ENCODE measurements at places on chromosomes 5 and 9.

GRCh38 chr5:32138839-32139493 lies 35.2 kb downstream of the GOLPH3 start:
- DNase-seq: no peak

DNA sequence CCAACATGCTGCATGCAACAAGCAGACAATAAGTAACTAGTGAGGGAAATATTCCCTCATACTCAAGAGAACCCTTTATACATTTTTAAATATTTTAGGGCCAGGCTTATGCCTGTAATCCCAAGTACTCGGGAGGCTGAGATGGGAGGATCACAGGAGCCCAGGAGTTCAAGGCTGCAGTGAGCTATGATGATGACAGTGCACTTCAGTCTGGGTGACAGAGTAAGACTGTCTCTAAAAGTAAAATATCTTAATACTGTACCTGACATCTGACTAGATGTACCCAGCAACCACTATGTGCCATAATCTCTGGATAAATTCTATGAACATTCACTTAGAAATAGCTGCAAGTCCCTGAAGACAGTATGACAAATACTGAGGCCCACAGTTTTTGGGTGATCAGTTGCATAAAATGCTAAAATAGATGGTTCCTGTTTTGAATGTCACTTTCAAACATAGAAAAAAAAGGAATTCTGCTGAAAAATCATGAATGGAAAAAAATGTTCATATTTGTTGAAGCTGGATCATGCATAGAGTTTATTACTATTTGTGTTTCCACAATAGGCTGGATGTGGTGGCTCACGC lies 2.0 kb upstream of the C5orf15 start:
- DNase-seq: no peak

DNA sequence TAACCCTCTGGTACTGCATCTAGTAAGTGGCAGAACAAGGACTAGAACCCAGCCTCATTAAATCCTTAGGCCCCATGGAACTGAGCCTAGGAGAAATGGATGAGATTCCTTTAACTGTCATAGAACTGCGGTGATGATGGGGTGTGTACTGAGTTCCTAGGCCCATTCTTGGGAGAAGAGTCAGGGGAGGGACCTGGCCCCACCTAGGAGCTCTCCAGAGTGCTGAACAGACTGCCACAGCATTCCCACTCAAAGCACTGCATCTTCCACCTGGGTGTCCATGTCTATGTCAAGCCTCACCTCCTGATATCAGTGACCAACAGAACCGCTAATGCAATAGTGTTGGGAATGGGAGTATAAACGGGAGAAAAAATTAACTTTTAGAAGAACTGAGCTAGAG lies 36.6 kb downstream of the TTLL11 start:
- no peak for DNase-seq

GRCh38 chr9:103658156-103658555 lies 436.0 kb upstream of the SMC2 start:
- DNase-seq: no peak

DNA sequence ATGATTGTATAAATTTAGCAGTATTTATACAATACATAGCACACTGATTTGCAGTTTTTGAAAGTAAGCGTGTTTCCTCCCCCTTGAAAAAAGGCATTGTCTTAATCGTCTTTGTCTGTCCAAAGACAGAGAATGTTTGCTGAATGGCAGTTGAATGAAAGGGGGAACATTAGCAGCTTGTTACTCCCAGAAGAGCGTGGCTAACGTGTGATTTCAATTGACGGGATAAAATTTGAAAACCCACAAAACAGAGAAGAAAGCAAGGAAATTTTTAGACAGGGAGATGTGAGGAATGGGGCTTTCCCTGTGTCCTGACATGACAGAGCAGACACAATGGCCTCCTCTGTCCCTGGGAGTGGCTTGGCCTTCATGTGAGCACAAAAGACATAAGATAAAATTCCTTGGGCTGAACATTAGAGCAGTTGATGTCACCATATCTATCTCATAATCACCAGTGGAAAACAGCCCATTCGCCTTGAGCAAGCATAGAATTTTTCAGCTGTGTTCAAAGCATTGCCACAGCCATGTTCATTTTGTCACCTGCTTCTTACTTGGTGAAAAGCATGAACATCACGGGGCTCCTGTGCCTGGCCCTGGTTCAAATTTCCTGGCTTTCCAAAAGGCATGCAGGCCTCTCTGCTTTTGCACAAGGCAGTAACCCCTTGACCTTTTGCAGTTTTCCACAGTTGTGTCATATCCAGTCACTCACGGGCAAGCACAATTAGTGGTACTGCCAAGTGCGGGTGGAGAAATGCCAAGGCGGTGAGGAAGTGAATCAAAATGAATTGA lies 126.9 kb downstream of the TLE1 start:
- DNase-seq: no peak

- no peak for DNase-seq
Measured at GRCh38 chr9:105259731-105260612, 15.5 kb downstream of the SLC44A1 start.

- DNase-seq: no peak
Measured at GRCh38 chr9:84975926-84976325, 306.4 kb downstream of the NTRK2 start.

DNA sequence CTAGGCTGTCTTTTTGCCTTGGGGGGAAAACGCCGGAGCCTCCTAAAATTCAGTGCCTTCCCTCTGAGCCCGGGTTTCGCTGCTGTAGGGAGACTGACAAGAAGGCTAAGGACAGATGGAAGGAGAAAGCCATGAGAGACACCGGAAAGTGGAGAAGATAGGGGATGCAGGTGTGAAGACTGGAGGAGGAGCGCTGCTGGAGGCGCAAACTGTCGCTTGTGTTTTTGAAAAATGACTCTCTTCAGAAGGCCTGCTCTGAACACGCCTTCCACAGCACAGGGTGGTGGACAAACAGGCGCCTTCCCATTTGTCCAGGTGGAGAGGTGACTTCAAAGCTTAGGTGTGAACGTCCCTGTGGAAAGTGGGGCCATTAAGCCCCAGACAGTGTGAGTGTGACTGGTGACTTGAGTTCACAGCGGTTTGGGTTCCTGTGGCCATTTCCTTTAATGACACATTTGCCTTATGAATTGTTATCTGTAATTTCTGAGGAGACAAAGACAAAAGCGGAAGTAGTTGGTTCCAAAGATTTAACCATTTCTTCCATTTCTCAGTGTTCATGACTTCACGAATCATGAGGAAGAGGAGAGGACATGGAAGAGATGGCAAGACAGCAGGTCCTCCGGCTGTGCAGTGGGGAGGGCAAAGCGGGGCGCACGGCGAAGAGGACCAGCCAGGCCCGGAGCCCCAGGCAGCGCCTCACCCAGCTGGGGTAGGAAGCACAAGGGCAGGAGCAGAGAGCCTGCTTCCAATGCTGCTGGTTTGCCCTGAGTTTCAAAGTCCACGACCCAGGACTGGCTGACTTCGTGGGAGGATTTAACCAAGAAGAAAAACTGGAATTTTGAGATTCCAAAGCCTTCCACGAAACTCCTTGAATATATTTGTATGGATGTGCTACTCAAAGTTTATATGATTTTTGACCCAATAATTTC lies 27.8 kb upstream of the SEMA4D start:
- DNase-seq: no peak

DNA sequence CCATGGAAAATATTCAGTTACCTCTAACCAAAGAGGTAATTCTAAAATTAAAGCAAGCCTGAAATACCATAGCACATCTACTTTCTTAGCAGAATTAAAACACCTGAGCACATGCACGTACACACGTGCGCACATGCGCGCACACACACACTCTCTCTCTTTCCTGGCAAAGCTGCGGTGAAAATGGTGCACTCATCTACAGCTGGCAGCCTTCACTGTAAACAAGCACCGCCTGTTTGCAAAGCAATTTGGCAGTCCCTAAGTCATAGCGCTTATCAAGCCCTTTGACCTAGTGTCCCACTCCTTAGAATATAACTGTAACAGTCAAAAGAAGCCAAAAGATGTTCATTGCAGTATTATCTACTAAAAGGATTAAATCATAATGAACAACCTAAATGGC lies 278.7 kb downstream of the DENND1A start:
- no peak for DNase-seq

DNA sequence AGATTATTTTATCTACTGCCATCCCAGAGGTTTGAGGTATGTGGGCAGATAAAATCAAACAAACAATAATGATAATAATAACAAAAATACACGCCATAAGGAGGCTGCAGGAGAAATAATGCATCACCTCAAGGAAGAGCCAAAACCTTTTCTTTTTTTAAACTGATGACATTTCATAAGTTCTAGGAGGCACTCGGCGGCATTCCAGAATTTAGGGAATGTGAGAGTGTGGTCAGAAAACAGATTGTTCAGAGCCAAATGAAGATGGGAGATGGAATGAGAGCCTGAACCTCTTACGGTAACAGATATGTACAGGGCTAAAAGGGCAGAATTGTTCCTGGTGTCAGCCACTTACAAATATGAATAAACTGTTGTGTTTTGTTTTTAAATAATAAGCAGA lies 615.0 kb upstream of the CHD1 start:
- no peak for DNase-seq

DNA sequence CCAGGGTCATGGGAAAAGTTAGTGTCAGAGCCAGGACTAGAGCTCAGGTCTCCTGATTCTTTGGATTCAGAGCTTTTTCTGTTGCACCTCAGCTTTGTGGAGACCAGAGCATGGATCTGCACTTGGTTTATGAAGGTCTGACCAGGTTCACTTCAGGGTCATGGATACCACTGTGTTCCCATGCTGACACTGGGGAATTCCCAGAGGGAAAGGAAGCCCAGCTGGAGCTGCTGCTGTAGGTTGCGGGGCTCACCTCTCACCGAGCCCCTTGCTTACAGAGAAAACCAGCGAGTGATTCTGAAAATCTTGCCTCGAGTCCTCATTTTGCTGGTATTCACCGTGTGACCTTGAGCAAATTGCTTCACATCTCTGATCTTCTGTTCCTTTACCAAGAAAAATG lies 83.0 kb downstream of the RGS3 start:
- no peak for DNase-seq

DNA sequence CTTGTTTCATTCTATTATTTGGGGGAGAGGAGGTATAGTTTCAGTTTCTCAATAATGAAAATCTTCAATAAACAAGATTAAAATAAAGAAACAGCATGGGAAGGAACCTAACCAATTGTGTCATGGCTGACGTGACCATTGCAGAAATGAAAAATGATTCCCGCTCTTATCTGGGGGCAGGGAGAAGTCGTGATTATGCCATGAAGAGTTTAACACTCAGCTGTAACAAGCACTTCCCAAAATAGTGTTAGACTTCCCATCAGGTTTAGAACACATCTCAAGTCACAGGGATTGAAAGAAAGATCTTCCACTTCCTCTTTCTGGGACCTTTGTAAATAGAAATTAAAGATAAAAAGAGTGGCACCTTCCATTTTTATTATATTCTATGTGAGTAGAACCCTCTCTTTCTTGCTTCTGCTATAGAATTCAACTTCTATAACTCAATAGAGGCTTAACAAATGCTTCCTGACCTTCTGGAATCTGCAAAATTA lies 122.2 kb downstream of the TRPM6 start:
- DNase-seq: no peak

DNA sequence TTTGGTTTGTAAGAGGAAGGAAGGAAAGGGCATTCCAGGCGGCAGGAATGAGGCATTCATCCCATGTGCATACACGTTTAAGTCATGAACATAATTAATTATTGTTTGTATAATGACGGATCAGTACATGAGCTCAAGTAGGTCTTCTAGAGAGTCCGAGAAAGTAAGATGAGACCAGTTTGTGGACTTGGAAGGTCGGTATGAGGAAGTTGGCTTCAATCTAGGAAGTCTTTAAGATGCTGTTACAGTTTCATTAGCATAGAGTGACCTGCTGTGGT lies 2.1 kb downstream of the GTF3C4 start:
- DNase-seq: no peak

GRCh38 chr9:76090330-76090729 lies 199.9 kb downstream of the PCSK5 start:
- no peak for DNase-seq

DNA sequence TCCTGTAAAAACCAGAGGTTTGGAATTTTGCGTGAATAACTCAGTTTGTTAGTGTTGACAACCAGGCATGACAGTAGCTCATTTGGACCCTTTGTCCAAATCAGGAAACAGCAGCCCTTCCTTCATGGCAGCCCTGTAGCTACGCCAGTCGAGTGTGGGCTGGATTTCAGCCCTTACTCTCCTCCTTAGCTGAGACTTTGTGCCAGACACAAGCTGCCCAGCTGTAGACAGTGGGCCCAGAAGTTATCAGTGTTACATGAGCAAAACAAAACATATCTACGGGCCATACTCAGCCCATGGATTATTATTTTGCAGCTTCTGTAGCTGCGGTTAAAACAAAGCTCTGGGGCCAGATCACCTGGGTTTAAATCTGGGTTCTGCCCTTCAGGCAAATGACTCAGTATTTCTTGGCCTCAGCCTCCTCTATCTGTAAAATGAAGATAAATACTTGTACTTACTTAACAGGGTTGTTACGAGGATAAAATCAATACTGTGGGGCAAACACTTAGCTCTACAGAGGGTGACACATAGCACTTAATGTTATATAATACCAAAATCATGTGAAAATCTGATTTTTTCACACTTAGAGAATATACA lies 76.9 kb downstream of the GHR start:
- no peak for DNase-seq

DNA sequence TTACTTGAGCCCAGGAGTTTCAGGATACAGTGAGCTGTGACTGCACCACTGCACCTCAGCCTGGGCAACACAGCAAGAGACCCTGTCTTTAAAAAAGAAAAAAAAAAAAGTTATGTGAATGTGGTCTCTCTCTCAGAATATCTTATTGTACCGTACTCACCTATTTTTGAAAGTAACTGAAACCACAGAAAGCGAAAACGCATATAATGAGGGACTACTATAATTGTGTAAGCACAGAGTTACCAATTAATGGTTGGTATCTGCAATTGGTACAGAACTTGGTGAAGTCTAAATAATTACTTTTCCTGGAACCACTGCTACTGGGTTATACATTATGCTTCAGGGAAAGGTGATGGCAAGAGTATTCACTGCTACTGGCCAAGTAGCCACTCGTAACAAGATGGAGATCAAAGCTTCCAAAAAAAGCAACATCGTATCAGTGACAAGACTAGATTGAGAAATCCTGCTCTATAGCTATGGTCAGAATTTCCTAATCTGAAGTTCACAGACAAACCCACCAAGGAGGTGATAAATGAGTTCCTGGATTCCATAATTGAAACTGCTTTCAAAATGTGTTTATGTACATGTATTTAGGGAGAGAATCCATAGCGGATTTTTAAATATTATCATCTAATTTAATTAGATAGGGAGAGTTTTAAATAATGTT lies 82.7 kb downstream of the NR6A1 start:
- no peak for DNase-seq
